ENCODE measurements at places on chromosomes 1 and 21.

DNA sequence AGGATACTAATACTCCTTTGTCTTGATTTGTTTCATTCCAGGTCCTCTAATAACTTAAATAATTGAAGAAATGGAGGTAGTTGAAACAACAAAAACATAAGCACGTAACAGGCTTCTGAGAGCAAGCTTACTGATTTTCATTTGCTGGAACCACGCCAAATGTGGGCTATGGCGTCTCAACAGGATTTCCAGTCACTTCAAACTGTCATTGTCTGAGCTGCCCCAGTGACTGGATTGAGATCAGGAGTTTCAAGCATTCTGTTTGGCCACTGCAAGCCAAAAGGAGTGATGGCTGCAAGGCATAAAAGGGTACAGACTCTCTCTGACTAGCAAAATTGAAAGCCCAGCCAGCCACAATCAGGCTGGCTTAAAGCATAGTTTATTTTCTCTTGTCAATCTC, 289.9 kb downstream of the DPYD start:
- DNase-seq: peak; percentile 59
- no peak overlapping the region for H3K4me3 ChIP-seq
- no peaks in the 10 kb centered on the region for H3K36me3 ChIP-seq
- H3K4me1 ChIP-seq: no peaks in the 10 kb centered on the region
- H3K27ac ChIP-seq: no peak overlapping the region

- no peak overlapping the region for H3K4me3 ChIP-seq
- no peaks in the 10 kb centered on the region for H3K27me3 ChIP-seq
- DNase-seq: no peak
- peaks cover 5% of the 10 kb centered on the region for H3K36me3 ChIP-seq
These were observed 26.2 kb downstream of the RSBN1 start for GRCh38 chr1:113786069-113786468.

GRCh38 chr1:119588621-119589020, 59.4 kb downstream of the ZNF697 start:
- DNase-seq: no peak
- peaks cover 3% of the 10 kb centered on the region for H3K4me1 ChIP-seq
- no peaks in the 10 kb centered on the region for H3K36me3 ChIP-seq
- H3K27ac ChIP-seq: no peak overlapping the region
- no peak overlapping the region for H3K4me3 ChIP-seq

DNA sequence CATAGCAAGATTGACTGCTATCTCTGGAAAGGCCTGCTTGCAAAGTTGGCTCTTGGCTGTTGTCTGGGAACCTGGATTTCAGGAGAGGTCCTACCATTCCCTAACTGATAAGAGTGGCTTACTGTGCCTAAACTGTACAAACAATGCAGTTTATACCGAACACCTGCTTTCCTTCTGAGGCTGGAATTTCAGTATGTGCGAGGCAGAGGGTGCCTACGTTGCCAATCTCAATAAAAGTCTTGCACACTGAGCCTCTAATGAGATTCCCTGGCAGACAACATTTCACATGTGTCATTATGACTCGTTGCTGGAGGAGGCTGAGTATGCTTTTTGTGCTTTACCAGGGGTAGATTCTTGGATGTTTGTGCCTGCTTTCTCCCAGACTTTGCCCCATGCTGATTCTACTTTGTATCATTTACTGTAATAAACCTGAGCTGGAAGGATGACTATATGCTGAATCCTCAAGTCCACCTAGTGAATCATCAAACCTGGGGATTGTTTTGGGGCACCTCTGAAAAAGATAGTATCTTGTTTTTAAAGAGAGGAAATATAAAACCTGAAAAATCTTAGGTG, 58.9 kb upstream of the GNG4 start:
- peaks cover 1% of the 10 kb centered on the region for H3K4me1 ChIP-seq
- H3K27me3 ChIP-seq: no peaks in the 10 kb centered on the region
- no peak overlapping the region for H3K4me3 ChIP-seq
- peak overlapping the region; percentile 6 for H3K27ac ChIP-seq
- no peak for DNase-seq

- H3K36me3 ChIP-seq: no peaks in the 10 kb centered on the region
- no peak for DNase-seq
- no peaks in the 10 kb centered on the region for H3K27me3 ChIP-seq
- H3K4me1 ChIP-seq: no peaks in the 10 kb centered on the region
These were observed 159.1 kb upstream of the C8B start for GRCh38 chr1:57124768-57125446.

GRCh38 chr1:168653567-168653966, 75.4 kb downstream of the DPT start:
- no peaks in the 10 kb centered on the region for H3K27me3 ChIP-seq
- H3K4me3 ChIP-seq: no peak overlapping the region
- no peak for DNase-seq
- no peaks in the 10 kb centered on the region for H3K36me3 ChIP-seq
- no peaks in the 10 kb centered on the region for H3K4me1 ChIP-seq

GRCh38 chr21:15742052-15742670, 12.4 kb downstream of the USP25 start:
- H3K27ac ChIP-seq: no peak overlapping the region
- H3K4me3 ChIP-seq: no peak overlapping the region
- peaks cover 12% of the 10 kb centered on the region for H3K36me3 ChIP-seq
- DNase-seq: peak; percentile 16
- no peaks in the 10 kb centered on the region for H3K27me3 ChIP-seq

DNA sequence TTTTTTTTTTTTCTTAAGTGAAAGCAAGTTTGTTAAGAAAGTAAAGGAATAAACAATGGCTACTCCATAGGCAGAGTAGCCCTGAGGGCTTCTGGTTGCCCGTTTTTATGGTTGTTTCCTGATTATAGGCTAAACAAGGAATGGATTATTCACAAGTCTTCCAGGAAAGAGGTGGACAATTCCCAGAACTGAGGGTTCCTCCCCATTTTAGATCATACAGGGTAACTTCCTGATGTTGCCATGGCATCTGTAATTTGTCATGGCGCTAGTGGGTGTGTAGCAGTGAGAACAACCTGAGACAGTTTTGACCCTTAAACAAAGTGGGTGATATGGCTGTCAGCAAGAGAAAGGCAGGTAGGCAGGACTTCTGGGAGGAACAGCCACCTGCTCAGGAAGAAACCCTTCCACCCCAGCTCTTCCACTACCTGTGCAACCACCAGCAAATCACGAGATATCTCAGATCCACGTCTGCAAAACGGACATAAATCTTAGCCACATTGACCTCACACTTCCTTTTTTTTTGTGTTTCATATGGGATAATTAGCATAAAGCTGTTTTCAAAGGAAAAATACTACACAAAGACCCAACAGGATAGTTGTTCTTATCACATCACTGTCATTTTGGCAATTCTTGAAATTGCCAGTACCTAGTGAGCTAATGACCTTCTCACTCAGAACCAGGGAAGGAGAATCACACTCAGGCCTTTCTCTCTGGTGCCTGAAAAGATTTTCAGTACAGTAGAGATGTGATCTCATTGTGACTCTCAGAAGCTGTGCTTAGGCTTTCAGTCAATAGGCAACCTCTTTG, 34.8 kb upstream of the DUSP10 start:
- no peak overlapping the region for H3K27ac ChIP-seq
- DNase-seq: no peak
- H3K4me1 ChIP-seq: peaks cover 1% of the 10 kb centered on the region
- H3K4me3 ChIP-seq: no peak overlapping the region
- no peaks in the 10 kb centered on the region for H3K27me3 ChIP-seq

GRCh38 chr1:88768816-88769215, 84.7 kb downstream of the PKN2 start:
- H3K4me1 ChIP-seq: peaks cover 4% of the 10 kb centered on the region
- no peak overlapping the region for H3K27ac ChIP-seq
- DNase-seq: no peak
- no peaks in the 10 kb centered on the region for H3K27me3 ChIP-seq

- H3K27me3 ChIP-seq: no peaks in the 10 kb centered on the region
- no peaks in the 10 kb centered on the region for H3K4me1 ChIP-seq
- peak overlapping the region; percentile 43 for H3K27ac ChIP-seq
- H3K36me3 ChIP-seq: no peaks in the 10 kb centered on the region
- no peak for DNase-seq
- no peak overlapping the region for H3K4me3 ChIP-seq
These were observed 10.6 kb upstream of the PKN2 start for GRCh38 chr1:88673446-88673845.

- H3K36me3 ChIP-seq: no peaks in the 10 kb centered on the region
- no peak overlapping the region for H3K27ac ChIP-seq
- no peak for DNase-seq
- H3K27me3 ChIP-seq: no peaks in the 10 kb centered on the region
- no peak overlapping the region for H3K4me3 ChIP-seq
These were observed 4.5 kb upstream of the ZMYM4 start for GRCh38 chr1:35264035-35264434.

GRCh38 chr1:182051938-182052337, 9.6 kb downstream of the ZNF648 start:
- H3K27me3 ChIP-seq: peaks cover 10% of the 10 kb centered on the region
- no peaks in the 10 kb centered on the region for H3K4me1 ChIP-seq
- H3K27ac ChIP-seq: no peak overlapping the region
- H3K4me3 ChIP-seq: no peak overlapping the region

DNA sequence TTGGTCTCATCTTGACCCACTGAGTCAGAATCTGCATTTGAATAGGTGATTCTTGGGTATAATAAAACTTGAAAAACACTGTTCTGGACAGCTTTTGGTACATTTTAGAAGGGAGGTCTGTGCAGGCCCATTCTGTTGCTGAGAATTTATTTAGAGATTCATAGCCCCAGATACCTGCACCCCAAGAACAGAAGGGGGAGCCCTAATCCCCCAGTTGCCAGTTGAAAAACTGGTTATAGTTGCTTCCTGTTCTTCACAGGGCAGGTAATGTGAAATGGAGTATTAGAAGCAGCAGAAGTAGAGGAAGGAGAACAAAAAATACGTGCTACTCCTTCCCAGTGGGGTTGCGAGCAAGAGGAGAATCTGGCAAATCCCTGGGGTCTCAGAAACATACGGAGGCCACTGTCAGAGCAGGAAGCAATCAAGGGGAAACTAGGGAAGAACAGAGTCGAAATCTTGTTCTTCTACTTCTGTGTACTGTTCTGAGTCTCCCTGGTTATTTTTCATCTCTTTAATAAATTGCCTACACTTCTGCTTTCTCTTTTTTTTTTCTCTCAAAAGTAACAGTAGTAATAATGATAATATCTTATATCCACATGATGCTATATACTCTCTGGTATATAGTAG, 4.6 kb upstream of the CLCA2 start:
- no peak overlapping the region for H3K4me3 ChIP-seq
- peaks cover 1% of the 10 kb centered on the region for H3K4me1 ChIP-seq
- no peaks in the 10 kb centered on the region for H3K36me3 ChIP-seq
- peak; percentile 19 for DNase-seq
- no peak overlapping the region for H3K27ac ChIP-seq

- H3K36me3 ChIP-seq: no peaks in the 10 kb centered on the region
- H3K4me3 ChIP-seq: no peak overlapping the region
- H3K27me3 ChIP-seq: no peaks in the 10 kb centered on the region
- peaks cover 8% of the 10 kb centered on the region for H3K4me1 ChIP-seq
These were observed 3.5 kb upstream of the ACBD6 start for GRCh38 chr1:180505732-180506335.

- H3K27me3 ChIP-seq: peaks cover 10% of the 10 kb centered on the region
- DNase-seq: peak; percentile 49
- H3K4me3 ChIP-seq: no peak overlapping the region
These were observed 24.2 kb upstream of the SYDE2 start for GRCh38 chr1:85224734-85225623.

DNA sequence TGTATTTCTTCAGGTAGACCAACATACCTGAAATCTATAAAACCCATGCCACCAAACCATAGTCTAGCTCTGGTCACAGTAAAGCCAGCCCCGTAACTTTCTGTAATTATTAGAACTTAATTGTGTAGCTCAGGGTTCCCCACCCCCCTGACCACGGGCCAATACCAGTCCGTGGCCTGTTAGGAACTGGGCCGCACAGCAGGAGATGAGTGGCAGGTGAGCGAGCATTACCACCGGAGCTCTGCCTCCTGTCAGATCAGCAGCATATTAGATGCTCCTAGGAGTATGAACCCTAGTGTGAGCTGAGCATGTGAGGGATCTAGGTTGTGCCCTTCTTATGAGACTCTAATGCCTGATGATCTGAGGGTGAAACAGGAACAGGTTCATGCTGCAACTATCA, 14.6 kb downstream of the TENT5C start:
- no peak overlapping the region for H3K4me3 ChIP-seq
- no peaks in the 10 kb centered on the region for H3K4me1 ChIP-seq
- H3K36me3 ChIP-seq: no peaks in the 10 kb centered on the region
- no peak overlapping the region for H3K27ac ChIP-seq
